Heart right ventricle (tissue), 16 donors: ENCODE measurements at places on chromosomes 1 and 21. TPM values are rescaled to one million over a fixed set of nuclear protein-coding genes. Genes with fewer than 3 reads are reported as not detected.
A peak's percentile ranks its signal among the peaks of the same experiment; 100 is the strongest.

DNA sequence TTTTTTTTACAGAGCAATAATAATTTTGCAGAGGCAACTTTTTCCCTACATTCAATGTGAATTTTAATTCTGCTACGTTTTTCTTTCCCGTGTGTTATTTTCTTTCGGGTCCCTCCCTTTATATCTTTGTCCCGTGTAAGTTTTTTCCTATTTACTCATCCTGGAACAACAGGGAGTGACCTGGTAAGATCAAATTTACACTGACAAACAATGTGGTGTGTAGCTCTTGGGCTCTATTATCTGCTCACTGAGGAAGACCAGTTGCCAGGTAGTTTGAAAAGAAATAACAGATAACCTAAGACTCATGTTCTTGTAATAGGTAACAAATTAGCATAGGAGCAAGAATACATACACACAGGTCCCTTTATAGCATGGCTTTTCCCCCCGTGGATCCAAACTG lies 33.7 kb upstream of the GUCA2A start:
- DNase-seq = no peak

The CTSE gene
- not detected for total RNA-seq

- no peak for DNase-seq
These were observed 34.4 kb upstream of the TADA1 start for GRCh38 chr1:166910396-166910994.

GRCh38 chr1:226363801-226364513 lies 43.9 kb downstream of the PARP1 start:
- DNase-seq = no peak

DNA sequence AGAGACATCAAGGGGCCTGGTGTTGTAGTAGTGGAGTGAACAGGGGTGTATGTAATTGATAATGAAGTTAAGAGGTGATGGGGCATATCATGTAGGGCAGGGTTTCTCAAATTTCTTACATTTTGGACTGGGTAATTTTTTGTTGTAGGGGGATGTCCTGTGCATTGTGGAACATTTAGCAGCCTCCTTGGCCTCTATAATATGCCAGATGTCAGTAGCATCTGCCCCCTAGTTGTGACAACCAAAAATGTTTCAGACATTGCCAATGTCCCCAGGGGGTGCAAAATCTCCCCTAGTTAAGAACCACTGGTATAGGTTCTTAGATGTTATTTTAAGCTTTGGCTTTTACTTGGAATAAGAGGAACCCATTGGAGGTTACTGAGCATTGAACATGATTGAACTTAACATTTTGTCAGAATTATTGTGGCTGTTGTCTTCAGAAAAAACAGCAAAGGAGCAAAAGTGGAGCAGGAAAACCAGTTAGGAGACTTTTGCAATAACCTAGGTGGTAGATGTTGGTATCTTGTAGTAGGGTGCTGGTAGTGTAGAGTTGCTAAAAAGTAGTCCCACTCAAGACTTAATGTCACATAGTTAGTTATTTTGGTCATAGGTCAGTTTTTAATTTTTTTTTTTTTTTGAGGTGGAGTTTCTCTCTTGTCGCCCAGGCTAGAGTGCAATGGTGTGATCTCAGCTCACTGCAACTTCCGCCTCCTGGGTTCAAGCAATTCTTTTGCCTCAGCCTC lies 6.2 kb downstream of the ZNF326 start:
- no peak for DNase-seq

DNA sequence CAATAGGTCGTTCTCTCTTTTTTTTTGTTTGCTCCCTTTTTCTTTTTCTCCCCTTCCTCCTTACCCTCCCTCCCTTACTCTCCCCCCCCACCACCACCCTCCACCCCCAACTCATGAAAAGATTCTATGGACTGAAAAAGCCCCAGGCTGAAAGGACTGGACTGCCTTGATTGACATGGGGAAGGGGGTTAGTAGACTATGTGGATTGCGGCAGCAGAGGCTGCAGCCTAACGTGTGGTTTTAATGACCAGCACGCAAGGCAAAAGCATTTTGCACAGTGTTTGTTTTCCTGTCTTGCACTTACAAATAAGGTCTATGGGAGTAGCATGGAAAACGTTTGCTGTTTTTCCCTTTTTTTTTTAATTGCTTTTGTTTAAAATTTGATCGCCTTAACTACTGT lies 5.5 kb downstream of the ZBTB18 start:
- DNase-seq = no peak

- no peak for DNase-seq
These were observed 743 bp downstream of the TOMM20 start for GRCh38 chr1:235127732-235128455.

The FAM3B gene
- total RNA-seq = not detected

The SPRR1B gene
- total RNA-seq = not detected

GRCh38 chr1:195899762-195900352 lies 708.4 kb downstream of the KCNT2 start:
- no peak for DNase-seq

DNA sequence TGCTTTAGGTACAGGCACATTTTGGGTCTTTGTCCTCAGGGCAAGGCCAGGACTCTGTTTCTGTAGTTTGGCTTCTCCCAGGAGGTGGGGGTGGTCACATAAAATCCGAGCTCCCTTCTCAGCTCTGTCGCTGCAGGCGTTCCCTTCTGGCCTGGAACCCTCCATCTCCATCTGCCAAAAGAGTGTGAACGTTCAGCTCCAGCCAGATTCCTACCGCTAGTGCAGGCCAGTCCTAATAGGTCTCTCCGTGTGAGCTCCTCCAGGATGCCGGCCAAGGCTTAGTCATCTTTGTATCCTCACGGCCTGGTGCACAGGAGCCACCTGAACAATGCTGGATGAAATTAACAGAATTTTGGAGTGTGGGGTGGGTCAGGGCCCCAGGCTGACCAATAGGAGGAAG lies 19.9 kb upstream of the KCNA10 start:
- no peak for DNase-seq

- peak; percentile 78 for DNase-seq
These were observed at the start of gene CD34 for GRCh38 chr1:207910591-207911354. CD34 (minus strand) TSS chr1:207911125; CDS start chr1:207911080, 45 bp downstream.

The PTGS2 gene
- total RNA-seq = 2.0 TPM

The IKBKE gene
- 0.83 TPM for total RNA-seq

The RHOU gene
- 1.00 TPM for total RNA-seq

GRCh38 chr1:110259770-110260169 lies 49.7 kb downstream of the KCNC4 start:
- DNase-seq = no peak

The ASPM gene
- 0.40 TPM for total RNA-seq

The ANKRD35 gene
- total RNA-seq = 0.28 TPM

DNA sequence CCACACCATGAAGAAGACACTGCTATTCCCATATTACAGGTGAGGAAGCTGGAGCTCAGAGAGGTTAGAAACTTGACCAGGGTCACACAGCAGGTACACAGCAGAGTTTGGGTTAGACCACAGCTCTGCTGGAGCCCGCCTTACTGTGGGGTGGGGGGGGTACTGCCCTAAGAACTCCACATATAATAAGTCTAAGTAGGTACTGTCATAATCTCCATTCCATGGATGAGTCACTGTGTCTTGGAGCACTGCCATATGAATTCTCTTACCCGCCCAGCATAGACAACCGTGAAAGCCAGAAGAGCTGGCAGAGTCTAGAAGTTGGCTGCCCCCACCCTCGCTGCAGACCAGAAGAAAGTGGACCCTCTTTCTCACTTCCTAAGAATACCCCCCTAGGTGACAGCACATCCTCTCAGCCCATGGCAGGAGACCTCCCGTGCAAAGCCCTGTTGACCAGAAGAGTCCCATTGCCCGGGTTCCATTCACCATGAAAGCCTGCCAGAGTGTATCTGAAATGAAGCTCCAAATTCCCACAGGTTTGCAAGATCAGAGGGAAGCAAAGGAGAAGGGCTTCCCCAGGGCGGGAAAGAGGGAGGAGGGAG lies 5.2 kb upstream of the PLA2G2D start:
- no peak for DNase-seq

The MANEAL gene
- total RNA-seq = 1.4 TPM

The ITGB2 gene
- 45.3 TPM for total RNA-seq

DNA sequence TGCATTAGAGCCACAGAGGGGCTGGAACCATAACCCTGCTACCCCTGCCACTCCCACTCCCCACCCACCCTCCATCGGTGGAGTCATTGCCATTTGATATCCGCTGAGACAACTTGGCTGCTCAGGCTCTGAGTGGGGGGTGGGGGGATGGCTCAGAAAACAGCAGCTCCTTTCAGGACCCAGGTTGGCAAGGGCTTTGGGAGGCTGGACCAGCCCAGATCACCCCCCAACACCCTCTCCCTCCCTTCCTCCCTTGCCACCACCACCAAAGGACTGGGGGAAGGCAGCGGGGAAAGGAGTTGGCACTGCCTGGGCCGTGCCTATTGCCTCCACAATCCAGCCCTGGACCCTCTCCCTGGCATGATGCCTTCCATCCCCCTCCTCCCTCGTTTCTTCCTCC lies 1.7 kb downstream of the KCNJ10 start:
- no peak for DNase-seq

GRCh38 chr1:23908453-23909341 lies 4.5 kb downstream of the CNR2 start:
- DNase-seq = no peak

- no peak for DNase-seq
These were observed 704.5 kb upstream of the ADGRL4 start for GRCh38 chr1:79711001-79711431.

GRCh38 chr1:206931709-206932108 lies 10.0 kb upstream of the FCMR start:
- no peak for DNase-seq

The NTNG1 gene
- total RNA-seq = not detected

The SRRM1 gene
- total RNA-seq = 75.9 TPM

The GABRD gene
- 0.88 TPM for total RNA-seq

- DNase-seq = no peak
These were observed 15.2 kb upstream of the NBL1 start for GRCh38 chr1:19628879-19629278.

GRCh38 chr1:223765036-223765718 lies 52.8 kb downstream of the CAPN2 start:
- DNase-seq = peak; percentile 51

The ADORA1 gene
- total RNA-seq = 7.9 TPM

GRCh38 chr21:16287046-16287445 lies 557.3 kb downstream of the USP25 start:
- no peak for DNase-seq

DNA sequence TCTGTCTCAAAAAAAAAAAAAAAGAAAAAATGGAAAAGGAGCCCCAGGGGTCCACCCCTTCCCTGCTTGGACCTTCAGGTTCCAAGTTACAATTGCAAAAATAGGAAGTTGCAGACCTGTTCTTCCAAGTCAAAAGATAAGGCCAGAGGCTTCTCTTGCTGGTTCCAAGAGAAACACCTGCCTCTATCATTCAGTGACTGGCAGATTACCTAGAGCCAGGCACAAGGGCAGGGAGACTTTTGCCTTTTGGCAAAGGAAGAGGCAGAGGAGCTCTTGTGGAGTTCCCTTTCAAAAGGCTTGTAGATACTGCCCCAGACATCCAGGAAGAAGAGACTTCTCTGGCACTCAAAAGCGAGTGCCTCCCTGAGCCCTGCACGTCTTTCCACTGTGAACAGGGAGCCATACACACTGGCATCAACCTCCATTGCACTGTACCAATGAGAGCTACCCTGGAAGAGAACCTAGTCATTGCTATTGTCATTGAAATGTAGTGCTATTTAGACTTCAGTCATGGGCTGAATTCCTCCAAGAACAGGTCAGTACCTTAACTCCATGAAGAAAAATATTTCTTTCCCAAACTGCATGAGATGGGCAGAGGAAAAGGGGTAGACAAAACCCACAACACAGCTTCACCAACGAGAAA lies 91.2 kb downstream of the LMX1A start:
- DNase-seq = no peak

The GNAT2 gene
- total RNA-seq = not detected

GRCh38 chr1:72271555-72272085 lies 10.7 kb downstream of the NEGR1 start:
- DNase-seq = no peak

The H6PD gene
- 28.5 TPM for total RNA-seq

DNA sequence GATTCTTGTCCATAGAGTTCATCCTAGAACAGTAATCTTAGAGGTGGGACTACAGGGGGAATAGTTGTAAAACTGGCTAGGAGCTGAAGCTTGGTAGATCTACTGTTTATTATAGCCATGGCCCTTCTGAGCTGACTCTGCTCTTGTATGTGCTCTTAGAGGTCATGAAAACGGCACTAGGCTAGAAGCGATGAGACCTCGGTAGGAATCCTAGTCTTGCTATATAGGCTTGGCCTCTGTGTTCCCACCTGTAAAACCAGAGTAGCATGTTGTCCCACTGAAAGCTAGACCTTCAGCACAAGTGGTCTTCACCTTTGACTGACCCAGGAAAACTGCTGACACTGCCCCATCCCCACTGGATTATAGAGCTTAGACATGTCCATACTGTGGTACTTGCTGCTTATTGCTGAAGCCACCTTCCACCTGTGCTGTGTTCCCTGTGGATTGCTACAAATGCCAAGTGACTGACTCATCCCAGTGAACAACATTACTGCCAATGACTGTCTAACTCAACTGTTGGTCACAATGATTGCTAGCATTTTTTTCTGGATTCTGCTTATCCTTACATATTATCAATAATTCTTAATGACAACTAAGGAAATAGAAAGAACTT lies 23.0 kb upstream of the PIGC start:
- DNase-seq = no peak

- no peak for DNase-seq
These were observed 40.2 kb upstream of the VWA5B1 start for GRCh38 chr1:20250340-20250989.

DNA sequence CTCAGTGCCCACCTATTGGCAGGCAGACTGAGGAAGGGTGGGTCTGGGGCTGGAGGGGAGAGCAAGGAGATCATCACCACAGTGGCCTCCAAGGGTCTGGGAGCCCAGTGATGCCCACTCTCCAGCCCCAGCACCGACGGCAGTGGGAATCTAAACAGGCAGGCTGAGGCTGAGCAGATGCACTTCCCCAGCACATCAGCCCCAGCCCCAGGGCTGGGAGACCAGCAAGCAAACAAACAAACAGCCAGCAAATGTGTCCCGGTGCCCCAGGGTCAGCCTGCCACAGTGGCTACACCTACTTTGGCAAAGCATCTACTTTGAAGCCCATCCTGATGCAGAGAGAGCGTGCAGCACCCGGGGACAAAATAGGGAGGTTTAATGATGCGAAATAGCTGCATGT lies 216.3 kb upstream of the ZC3H12A start:
- no peak for DNase-seq

DNA sequence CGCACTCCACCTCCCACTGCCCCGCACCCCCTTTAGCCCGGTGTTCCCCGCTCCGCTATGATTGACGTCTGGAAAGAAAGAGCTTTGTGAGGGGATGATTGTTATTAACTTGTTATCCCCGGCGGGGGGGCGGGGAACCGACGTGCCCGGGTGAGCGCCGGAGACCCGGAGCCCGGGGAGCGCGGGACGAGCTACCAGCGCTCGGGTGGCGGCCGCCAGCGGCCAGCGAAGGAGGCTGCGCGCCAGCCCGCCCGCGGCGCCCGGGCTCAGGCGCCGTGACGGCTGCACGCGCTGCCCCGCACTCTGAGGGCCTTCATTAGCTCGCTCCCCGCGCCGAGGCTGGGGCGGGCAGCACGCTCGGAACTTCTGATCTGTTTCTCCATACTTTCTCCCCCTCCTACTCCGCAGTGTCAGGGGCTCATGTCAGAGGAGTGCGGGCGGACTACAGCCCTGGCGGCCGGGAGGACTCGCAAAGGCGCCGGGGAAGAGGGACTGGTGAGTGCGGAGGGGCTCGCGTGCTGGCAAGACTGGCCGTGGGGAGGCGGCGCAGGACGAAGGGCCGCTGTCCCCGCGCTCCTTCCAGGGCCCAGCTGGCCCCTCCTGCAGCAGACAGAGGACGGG lies 2.1 kb downstream of the LHX8 start:
- DNase-seq = no peak

- DNase-seq = no peak
These were observed 5.9 kb downstream of the SMG7 start for GRCh38 chr1:183477986-183478781.

- no peak for DNase-seq
These were observed 359.2 kb downstream of the RRAGC start for GRCh38 chr1:38500352-38500751.
